ENCODE measurements at places on chromosomes 12 and 14. TPM values are rescaled to one million over a fixed set of nuclear protein-coding genes. Genes with fewer than 3 reads are reported as not detected.

DNA sequence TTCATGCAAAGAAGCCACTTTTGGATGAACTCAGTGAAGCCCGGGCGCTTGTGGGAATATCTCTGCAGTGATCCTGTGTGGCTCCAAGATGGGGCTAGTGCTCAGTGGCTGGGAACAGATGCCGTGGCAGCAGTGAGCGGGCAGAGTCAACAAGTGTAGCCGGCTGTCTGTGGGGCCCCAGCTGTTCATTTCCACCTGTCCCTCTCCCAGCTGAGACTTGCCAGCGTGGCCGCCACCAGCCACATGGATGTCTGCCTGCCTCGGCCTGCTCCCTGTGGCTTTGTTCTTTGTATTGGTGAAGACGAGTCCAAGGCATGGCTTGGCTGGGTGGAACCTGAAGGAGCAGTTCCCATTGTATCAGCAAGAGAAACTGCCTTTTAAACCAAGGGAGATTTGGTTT, 77.3 kb downstream of the NOS1 start:
- no peaks in the 10 kb centered on the region for H3K27me3 ChIP-seq
- no peak overlapping the region for H3K27ac ChIP-seq
- H3K36me3 ChIP-seq: no peaks in the 10 kb centered on the region
- DNase-seq: no peak

GRCh38 chr14:77988970-77989369, 181.2 kb upstream of the NRXN3 start:
- DNase-seq: peak; percentile 96
- H3K27ac ChIP-seq: peak overlapping the region; percentile 24
- H3K4me3 ChIP-seq: no peak overlapping the region
- H3K27me3 ChIP-seq: no peaks in the 10 kb centered on the region
- no peaks in the 10 kb centered on the region for H3K36me3 ChIP-seq

LRP6 gene
- 46.7 TPM for total RNA-seq

APOLD1 gene
- 3.3 TPM for total RNA-seq

GRCh38 chr12:79452906-79453305, 237.9 kb downstream of the PAWR start:
- no peak for DNase-seq
- H3K36me3 ChIP-seq: no peaks in the 10 kb centered on the region
- H3K4me1 ChIP-seq: peaks cover 32% of the 10 kb centered on the region
- no peaks in the 10 kb centered on the region for H3K27me3 ChIP-seq
- no peak overlapping the region for H3K27ac ChIP-seq
